ENCODE measurements at places on chromosomes 1 and 21.

- DNase-seq, result no peak
Observed at GRCh38 chr21:27021046-27021445, 54.2 kb upstream of the ADAMTS5 start.

- no peak for DNase-seq
Observed at GRCh38 chr21:37139902-37140301, 66.8 kb downstream of the TTC3 start.

DNA sequence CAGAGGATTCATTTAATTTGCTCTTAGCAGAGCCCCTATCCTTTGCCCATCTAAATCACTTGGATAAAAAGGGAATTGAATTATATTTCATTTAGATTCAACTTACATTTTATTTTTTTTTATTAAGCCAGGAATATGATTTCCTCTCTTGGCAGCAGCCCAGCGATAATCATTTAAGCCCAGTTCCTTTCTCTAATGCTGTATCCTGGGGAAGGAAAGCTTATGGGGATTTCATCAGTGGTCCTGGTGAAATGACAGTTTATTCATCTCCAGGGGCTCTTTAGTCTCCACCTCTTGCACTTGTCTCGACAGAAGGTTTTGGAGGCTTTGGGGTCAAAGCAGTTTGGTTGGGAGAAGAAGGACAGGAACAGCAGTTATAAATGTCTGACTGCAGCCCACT is 50.4 kb upstream of the LRRC8D start:
- no peak for DNase-seq

GRCh38 chr1:202628646-202629215 is 81.5 kb downstream of the SYT2 start:
- DNase-seq, result no peak

DNA sequence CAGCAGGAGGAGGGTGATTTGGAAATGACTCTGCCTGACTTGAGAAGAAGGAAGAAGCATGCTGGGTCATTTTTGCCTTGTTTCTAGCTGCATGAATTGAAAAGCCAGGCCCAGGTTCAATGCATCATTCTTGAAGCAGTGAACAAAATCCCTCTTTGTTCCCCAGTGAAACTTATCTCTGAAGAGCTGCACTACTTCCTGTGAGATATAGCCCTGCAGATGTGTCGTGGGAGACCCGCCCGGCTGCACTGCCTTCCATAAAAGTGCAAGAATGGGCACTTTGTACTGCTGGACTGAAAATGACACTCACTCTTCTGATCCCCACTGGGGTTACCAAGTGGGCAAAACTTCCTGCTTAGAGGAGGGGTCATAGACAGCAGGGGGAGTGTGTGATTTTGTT is 249.2 kb upstream of the NFIA start:
- no peak for DNase-seq

GRCh38 chr21:42964546-42965210 is 9.7 kb upstream of the PKNOX1 start:
- DNase-seq, result no peak

DNA sequence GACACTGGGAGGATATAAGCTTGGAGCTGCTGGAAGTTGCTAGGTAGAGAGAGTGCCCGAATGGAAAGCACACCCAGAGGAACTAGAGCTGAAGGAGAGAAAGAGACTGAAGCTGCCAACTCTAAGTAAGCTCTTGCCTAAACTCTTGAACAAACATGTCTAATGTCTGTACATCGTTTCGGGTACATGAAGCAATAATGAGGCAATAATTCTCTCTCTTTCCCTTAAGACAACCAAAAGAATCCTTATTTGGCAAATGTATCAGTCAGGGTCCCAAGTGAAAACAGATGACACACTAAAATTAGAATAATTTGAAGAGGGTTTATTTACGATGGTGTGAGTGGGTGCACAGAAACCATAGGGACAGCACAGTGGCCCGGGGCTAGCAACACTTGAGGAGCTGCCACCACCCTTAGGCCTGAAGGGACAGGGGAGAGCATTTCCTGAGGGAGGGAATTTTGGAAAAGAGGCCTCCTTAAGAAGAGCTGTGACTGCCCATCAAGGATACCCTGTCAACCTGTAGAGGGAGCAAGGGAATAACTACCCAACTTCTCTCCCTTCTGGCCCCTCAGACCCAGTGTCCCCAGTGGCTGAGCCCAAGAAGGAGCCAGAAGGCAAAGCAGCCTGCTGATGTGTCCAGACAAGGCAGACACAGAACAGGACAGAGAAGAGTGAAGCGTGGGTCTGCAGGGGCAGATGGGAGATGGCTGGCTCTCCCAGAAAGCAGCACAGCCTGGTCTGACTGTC is 36.1 kb upstream of the KHDRBS1 start:
- DNase-seq, result no peak

DNA sequence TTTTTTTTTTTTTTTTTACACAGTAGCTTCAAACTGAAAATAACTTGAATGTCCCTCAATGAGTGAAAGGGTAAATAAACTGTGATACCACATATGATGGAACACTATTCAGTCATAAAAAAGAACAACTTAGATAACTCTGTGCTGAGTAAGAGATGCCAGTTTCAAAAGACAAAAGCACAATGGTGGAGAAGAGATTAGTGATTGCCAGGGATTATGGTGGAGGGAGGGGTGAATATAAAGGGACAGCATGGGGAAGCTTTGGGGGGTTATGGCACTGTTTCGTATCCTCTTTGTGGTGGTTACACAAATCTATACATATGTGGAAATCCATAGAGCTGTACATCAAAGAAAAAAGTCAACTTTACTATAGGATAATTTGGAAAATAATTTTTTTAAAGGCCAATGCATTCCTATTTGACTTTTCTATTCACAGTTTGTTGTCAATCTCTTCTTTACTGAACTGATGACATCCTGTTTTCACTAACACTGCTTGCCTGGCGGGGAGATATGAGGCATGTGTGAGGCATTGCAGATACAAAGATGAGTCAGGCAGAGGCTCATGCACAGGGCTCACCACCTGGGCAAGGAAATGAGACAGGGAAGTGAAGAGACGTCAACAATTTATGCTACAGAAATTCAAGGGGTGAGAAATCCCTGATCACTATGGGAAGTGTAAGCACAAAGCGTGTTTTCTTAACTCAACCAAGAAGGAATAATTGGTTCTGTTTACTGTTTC is 302.7 kb downstream of the DUSP10 start:
- peak; percentile 65 for DNase-seq

- DNase-seq, result no peak
Observed at GRCh38 chr1:236450779-236451178, 56.7 kb downstream of the EDARADD start.

GRCh38 chr1:44489481-44489880 is 84.4 kb downstream of the RNF220 start:
- DNase-seq, result no peak

- DNase-seq, result no peak
Observed at GRCh38 chr1:75996196-75996595, 64.0 kb upstream of the ASB17 start.

- DNase-seq, result no peak
Observed at GRCh38 chr1:113855630-113856400, 15.7 kb downstream of the PTPN22 start.

- peak; percentile 35 for DNase-seq
Observed at GRCh38 chr21:24045775-24046215, 1561.5 kb downstream of the MRPL39 start.

DNA sequence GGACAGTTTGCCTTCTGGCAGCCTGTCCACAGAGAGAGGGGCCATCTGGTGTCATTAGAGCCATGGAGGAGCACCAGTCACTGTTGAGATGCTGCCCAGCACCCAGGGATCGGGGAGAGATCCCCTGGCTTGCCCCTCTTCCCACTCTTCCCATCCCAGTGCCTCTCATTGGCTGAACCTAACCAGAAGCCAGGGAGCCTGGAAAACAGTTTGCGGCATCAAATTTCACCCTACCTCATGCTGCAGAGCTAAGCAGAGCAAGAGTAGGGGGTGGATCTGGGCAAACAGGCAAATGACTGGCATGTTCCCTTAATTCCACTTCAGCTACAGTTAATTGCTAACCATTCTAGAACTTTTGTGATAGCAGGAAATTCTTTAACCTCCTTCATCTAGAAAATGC is 19.1 kb downstream of the TRAF5 start:
- DNase-seq, result no peak

GRCh38 chr1:9866836-9867235 is 43.1 kb upstream of the CLSTN1 start:
- no peak for DNase-seq

GRCh38 chr1:110340207-110340468 is 961 bp downstream of the RBM15 start:
- DNase-seq, result no peak

GRCh38 chr1:6275826-6276782 is 15.2 kb upstream of the GPR153 start:
- DNase-seq, result no peak

- DNase-seq, result no peak
Observed at GRCh38 chr1:193514397-193514796, 328.0 kb upstream of the B3GALT2 start.

- no peak for DNase-seq
Observed at GRCh38 chr1:65119951-65120350, 28.1 kb upstream of the AK4 start.

- DNase-seq, result no peak
Observed at GRCh38 chr1:9815150-9815549, 8.6 kb downstream of the CLSTN1 start.

DNA sequence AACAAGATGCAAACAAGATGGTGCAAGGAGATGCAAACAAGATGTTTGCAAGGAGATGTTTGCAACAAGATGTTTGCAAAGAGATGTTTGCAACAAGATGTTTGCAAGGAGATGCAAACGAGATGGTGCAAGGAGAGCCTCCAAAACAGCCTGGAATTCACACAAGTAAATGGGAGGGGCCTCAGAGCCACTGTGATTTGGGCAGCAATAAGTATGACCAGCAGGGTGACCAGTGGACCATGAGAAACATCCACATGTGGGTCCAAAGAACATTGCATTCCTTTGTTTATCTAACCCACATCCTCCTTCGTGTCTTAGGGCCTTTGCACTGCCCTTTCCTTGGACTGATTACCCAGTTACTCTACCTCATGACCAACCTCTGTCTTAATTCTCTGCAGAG is 162.9 kb downstream of the PLPP3 start:
- DNase-seq, result no peak
